Astrocyte (in vitro differentiated cells and primary cell): ENCODE measurements at places on chromosomes 7 and 10.

GRCh38 chr10:63711867-63712716 is 190.9 kb downstream of the REEP3 start:
- DNase-seq = peak; percentile 93

GRCh38 chr10:120735773-120736371 is 115.3 kb upstream of the WDR11 start:
- DNase-seq = no peak

DNA sequence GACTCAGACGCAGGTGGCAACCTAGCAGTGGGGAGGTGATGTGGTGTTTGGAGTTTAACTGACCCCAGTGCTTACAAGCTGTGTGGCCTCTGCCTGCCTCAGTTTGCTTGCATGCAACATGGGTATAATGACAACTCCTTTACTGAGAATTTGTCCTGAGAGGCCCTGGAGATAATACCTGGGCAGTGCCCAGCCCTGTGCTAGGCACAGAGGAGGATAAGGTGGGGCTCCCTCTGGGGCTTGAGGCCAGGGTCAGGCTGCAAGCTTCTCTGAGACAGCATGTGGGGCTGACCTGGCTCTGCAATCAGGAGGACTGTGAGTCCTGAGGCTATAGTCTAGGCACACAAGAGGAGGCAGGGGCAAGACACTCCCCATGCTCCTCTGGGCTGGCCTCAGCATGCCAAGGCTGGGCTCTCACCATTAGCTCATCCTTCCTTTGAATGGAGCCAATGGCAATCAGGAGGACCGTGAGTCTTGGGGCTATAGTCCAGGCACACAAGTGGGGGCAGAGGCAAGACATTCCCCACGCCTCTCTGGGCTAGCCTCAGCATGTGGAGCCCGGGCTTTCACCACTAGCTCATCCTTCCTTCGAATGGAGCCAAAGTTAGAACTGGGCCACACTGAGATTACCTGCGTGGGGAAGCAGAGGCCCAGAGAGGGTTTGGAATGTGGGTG is 147.9 kb downstream of the RPS24 start:
- no peak for DNase-seq

DNA sequence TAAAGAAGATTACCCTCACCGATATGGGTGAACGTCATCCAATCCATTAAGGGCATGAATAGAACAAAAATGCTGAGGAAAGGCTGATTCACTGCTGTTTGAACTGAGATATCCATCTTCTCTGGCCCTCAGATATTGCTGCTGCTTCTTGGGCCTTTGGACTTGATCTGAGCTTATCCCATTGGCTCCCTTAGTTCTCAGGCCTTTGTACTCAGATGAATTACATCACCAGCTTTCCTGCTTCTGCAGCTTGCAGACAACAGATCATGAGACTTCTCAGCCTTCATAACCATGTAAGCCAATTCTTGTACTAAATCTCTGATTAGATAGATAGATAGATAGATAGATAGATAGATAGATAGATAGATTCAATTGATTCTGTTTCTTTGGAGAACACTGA is 40.2 kb downstream of the CYCS start:
- no peak for DNase-seq

DNA sequence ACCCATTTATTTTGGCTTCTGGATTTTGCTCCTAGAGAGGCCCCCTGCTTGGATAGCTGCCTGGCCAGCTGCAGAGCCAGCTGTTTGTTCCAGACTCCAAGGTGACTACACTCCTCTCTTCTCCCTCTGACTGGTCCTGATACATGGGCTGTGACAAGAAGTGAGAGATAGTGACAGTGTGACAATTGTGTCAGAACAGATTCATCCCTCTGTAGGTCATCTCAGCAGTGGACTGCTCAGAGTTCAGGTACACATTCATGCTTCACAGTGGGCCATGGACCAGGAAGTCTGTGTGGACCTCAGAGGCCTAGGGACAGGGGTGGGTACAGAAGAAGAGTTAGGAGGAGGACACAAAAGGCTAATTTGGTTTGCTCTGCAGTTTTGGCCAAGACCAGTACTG is 188.2 kb upstream of the MKLN1 start:
- DNase-seq = no peak

GRCh38 chr10:45580371-45581215 is 92.0 kb downstream of the ZFAND4 start:
- no peak for DNase-seq

GRCh38 chr10:49186613-49187012 is 1.6 kb downstream of the TMEM273 start:
- no peak for DNase-seq

- peak; percentile 96 for DNase-seq
These were observed 298.5 kb downstream of the NEBL start for GRCh38 chr10:20598590-20598989.

GRCh38 chr10:88205842-88206446 is 342.5 kb downstream of the PTEN start:
- DNase-seq = peak; percentile 10

DNA sequence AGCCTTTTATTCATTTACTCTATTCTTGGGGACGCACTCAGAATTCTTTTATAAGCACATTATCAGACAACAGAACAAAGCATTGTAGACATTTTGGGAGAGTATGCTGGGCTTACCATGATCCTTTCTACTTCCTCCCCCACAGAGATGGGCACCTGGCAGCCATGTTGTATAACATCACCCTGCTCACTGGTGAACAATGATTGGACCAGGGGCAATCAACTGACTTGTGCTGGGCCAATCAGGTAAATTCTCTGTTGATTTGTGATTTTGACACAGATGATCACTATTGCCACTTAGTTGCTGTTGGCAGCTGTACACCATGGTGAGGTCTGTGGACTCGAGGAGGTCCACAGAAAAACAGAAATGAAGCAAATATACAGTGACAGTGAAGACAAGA is 43.7 kb downstream of the WNT2 start:
- no peak for DNase-seq

DNA sequence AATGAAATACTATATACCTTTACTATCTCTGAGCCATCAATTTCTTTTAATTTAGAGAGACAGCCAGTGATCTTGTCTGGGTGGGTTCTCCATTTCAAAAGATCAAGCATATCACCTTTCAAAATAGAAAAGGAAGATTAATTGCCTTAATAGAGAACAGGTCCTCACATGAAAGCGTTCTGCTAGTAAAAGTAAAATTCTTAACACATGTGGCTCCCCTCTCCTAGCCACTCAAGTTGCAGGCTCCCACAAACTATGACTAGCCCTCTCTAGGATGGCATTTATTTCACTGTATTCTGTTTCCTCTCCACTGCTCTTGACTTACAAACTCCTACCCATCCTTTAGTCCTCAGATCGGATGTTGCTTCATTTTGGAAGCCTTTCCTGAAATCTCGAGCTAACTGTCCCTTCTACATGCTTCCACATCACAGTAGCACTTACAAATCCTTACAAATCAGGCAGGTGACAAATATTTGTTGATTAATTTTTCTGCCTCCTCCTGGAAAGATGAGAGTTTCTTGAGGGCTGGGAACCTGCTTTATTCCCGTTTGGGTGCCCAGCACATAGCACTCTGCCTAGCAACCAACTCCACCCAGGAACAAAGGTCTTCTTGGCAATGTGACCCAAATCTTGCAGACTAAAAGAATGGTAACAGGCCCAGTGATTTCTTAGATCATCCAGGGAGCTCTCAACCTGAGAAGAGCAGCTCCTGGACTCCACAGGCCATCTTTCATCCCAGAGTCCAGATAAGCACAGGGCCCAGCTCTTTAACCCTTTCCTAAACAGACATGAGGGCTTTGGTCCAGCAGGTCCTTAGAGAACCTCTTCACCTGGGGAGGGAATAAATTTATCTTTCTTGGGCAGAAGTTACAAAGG is 310.4 kb upstream of the IMMP2L start:
- DNase-seq = no peak

DNA sequence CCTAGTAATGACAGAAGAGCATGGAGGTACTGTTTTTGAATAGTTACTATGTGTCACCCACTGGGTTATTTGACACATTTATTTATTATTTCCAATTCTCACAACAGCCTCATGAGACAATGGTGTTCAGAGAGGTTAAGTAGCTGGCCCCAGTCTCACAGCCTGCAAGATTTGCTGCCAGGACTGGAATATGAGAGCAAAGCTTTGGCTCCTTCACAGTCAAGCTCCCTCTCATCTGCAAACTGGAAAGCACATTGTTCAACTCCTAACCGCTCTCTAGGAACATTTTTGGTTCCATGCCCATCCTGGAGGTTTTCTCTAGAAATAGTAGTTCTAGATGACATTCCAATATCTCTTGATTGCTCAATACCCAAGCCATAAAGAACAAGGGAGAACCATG is 75.5 kb upstream of the CXCL12 start:
- no peak for DNase-seq

- DNase-seq = peak; percentile 57
These were observed 125.3 kb upstream of the RSU1 start for GRCh38 chr10:16942381-16943078.
